HT-29 (cell line): ENCODE measurements at places on chromosomes 2 and 18. TPM values are rescaled to one million over a fixed set of nuclear protein-coding genes. Genes with fewer than 3 reads are reported as not detected.

The GLI2 gene
- total RNA-seq, result 0.31 and 8.7 TPM in 2 replicates

The PIK3C3 gene
- total RNA-seq, result 9.7 and 11.4 TPM in 2 replicates

- DNase-seq, result peak; percentile 58
Observed at GRCh38 chr2:187577310-187577709, 23.1 kb upstream of the TFPI start.

- DNase-seq, result no peak
Observed at GRCh38 chr2:167406558-167406957, 518.3 kb downstream of the XIRP2 start.

DNA sequence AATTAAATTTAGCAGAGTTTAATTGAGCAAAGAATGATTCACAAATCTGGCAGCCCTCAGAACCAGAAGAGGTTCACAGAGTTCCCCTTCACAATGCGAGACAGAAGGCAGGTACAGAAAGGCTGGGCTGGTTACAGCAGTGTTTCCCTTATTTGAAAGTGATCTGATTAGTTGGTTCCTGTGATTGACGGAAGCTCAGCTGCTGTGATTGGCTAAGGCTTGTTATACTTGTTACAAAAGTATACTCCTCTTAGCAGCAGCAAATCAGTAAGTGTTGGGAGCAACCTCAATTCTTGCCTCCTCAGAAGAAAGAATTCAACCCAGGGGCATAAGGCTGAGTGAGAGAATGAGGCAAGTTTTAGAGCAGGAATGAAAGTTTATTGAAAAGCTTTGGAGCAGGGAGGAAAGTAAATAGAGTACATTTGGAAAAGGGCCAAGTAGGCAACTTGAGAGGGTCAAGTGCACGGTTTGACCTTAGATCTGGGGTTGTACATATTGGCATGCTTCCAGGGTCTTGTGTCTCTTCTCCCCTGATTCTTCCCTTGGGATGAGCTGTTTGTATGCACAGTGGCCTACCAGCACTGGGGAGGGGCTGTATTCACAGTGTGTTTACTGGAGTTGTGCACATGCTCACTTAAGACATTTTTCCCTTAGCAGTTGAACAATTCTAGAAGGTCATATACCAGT, 431.8 kb upstream of the RAB12 start:
- DNase-seq, result peak; percentile 18

GRCh38 chr2:241048149-241048948, 49.9 kb downstream of the SNED1 start:
- no peak for DNase-seq
